ENCODE measurements at places on chromosomes 6 and 20.

DNA sequence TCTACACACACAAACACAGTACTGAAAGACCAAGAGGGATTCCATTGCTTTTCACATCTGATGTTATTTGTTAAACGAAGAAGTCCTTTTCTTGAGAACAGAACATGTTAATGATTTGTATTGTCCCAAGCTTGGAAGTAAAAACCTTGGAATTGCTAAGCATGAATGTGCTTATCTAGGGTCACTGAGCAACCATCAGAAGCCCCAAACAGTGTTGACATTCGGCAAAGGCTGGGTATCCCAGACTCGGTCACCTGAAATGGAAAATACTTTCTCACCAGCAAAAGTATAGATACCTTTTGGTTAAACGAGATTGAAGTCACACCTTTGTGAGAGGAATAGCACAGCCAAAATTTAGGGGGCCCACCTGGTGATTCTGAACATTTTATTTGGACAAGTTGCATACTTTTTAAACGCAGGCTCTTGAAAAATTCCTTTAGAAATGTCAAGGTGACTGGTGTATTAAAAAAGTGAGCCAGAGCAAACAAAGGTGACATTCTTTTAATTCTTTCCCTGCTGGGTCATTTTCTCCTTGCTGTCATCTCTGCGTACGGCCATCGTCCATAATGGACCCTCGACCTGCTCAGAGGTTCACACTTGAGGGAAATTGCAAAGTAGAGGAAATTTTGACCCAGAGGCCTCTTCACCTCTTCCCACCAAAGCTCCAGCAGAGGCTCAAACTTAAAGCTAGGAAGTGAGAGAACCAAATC, 95.8 kb upstream of the FOXA2 start:
- no peak for DNase-seq

DNA sequence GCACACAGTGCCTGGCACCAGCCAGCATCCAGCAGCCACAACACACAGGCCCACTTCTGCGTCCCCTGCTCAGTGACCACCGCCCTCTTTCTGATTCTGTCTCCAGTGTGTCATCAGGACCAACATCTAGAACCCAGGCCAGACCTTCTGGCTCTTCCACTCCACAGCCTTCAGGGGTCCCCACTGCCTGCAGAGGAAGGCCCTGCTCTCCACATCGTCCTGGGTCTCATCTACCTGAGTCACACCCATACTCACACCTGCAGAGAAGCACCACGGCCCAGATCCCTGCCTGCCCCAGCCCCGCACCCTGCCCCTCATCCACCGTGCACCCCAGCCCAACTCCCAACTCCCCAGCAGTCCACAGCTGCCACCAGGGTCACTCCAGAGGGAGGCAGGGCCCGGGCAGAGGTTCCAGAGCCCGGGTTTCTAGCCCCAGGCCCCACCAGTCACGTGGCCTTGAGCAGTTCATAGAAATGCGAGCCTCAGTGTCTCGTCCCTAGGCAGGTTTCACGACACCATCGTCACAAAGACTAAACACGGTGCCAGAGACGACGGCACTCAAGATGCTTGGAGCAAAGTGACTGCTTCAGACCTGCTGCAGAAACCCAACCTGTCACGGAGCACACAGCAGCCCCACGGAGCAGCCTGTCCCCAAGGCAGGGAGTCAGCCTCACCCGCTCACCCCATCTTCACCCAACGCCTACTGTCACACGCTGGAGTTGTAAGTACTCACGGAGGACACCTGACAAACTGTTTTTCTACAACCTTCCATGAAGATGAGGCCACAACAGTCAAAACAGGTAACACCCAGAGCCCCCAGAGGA, 16.1 kb downstream of the TAF4 start:
- DNase-seq = no peak

DNA sequence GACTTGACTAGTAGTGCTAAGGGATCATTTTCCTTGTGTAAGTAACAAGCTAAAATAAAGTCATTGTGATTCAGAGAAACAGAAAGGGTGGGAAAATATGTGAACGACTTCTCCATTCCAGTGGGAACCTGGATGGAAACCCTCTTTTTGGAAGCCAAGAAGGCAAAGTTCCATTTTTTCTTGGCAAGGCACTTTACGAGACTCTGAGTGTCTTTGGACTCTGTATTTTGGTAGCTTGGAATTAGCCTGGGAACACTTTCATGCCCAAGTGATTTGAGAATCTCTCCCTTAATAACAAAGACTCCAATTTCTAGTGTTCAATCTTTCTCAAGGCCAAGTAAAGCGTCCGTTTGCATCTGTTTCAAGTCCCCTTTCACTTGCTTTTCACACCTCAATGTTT, 100.5 kb upstream of the SASH1 start:
- DNase-seq = no peak

GRCh38 chr6:167839755-167840154, 13.0 kb downstream of the AFDN start:
- no peak for DNase-seq

- no peak for DNase-seq
Observed at GRCh38 chr20:62743777-62744317, 35.2 kb downstream of the NTSR1 start.

DNA sequence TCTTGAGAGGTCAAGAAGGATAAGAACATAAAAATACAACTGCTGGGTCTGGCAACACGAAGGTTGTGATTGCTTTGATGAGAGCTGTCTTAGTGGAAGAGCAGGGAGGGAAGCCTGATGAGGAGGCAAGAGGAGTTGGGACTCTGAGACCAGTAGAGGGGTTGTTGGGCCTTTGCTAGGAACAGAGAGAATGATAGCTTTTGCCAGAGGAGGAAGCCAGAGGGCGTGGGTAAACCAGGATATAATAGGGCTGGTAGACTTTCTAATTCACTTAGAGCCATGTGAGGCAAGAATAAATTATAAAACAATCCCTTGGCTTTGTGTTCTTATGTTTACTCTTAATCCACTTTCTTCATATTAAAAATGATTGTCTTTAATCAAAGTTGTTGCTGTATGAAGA, 78.6 kb downstream of the RCAN2 start:
- no peak for DNase-seq

DNA sequence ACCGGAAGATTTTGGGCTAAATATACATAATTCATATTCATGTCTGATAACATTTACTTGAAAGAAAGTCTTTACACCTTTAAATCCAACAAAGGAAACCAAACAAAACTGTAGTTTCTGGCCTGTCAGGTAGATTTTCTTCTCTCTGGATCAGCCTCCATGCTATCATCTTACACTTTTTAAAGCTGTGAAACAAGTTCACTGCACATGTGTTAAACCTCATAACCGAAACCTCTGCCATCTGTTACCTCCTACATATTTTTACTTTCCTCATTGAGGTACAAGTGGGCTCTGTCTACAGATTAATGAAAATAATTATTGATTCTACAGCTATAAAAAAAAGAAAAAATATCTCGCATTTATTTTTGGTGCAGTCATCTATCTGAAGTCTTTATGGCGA, 149.9 kb downstream of the RALGAPA2 start:
- no peak for DNase-seq
